T-helper 2 cell (primary cell): ENCODE measurements at places on chromosomes 3 and 15.

- DNase-seq = no peak
These were observed 71.0 kb upstream of the ARHGEF26 start for GRCh38 chr3:154050216-154050615.

DNA sequence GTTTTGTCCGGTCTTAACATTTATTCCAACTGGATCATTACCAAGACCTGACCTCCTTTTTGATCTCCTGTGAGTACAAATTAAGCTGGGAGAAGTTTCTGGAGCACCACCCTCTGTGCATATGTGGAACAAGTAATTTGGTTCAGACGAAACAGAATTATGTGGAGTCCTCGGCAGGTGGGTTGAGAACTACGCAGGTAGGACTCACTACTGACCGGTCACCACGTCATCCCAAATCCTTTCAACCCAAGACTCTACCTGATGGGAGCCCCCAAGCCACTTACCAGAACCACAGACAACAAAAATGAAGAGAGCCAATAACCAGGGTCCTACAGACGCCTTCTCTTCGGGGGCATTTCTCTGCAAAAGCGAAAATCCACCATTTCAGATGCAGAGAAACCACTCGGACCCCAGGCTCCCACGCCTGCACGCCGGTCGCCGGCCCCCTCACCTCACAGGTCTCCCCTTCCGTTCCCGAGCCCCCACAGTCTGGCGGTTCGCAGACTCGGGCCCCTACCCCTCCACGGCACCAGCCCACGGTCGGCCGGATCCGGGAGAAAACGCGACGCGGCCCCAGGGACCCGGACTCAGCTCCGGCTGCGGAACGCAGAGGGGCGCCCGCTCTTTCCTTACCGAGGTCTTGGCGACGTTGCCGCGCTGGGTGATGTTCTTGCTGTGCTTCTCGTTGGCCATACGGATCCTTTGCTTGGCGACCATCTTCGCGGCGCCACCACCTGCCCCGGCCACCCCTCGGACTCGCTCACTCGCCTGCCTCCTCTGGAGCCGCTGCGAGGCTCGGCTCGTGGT, 674 bp downstream of the SERP1 start:
- peak; percentile 6 for DNase-seq

DNA sequence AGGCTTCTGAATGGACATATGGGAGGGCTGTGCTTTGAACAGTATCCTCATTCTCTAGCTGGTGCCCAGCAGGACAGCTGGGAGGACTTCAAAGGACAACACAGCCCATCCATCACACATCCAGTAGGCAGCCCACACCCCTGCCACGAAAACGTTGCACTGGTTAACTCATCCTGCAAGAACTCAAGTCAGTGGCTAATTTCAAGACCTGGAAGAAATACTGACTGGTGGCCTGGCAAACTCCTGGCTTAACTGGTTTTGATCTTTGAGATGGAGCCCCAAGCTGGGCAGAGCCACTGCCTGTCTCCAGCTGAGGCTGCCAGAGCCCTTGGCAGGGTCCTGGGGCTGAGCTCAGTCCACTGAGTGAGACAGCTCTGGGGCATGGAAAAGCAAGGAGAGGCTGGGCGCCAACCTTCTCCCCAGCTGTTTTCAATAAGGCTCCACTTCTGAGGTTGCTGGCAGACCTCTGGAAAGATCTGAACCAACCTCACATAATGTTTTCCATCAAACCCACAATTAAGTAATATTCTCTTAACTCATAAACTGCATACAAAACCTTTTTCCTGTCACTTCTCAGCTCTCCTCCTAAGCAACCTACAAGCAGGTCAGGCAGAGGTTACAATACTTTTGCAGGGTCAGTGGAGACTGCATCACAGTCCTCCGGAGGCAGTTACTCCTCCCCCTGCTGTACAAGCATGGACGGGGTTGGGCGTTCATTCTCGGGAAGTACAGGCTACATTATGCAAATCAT, 110.3 kb downstream of the MYLK start:
- DNase-seq = no peak

DNA sequence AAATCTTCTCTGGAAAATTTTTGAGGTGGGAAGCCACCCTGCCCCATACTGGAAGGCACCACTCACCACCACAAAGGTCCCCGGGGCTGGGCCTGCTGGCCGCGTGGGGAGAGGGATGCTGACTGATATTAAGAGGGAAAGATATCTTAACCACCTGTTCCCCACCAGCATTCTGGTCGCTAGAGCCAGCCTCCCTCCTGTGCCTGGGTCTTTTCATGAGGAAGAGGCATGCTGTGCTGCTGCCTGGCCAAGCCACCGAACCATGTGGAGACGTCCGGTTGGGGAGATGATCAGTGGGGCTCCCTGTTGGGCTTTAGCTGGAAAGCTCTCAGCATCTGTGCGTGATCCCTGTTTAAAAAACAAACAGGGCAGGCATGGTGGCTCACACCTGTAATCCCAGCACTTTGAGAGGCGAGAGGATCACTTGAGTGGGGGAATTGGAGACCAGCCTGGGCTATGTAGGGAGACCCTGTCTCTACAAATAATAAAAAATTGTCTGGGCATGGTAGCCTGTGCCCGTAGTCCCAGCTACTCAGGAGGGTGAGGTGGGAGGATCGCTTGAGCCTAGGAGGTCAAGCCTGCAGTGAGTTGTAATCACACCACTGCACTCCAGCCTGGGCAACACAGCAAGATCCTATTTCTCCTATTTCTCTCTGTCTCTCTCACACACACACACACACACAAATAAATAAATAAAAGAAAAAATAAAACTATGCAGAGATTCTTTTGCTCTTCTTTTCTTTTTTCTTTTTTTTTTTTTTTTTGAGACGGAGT, 1.0 kb downstream of the KLHL18 start:
- DNase-seq = no peak

GRCh38 chr3:188257384-188258026, 103.5 kb downstream of the LPP start:
- DNase-seq = no peak

- no peak for DNase-seq
These were observed 1.1 kb downstream of the GORASP1 start for GRCh38 chr3:39106281-39106811.

DNA sequence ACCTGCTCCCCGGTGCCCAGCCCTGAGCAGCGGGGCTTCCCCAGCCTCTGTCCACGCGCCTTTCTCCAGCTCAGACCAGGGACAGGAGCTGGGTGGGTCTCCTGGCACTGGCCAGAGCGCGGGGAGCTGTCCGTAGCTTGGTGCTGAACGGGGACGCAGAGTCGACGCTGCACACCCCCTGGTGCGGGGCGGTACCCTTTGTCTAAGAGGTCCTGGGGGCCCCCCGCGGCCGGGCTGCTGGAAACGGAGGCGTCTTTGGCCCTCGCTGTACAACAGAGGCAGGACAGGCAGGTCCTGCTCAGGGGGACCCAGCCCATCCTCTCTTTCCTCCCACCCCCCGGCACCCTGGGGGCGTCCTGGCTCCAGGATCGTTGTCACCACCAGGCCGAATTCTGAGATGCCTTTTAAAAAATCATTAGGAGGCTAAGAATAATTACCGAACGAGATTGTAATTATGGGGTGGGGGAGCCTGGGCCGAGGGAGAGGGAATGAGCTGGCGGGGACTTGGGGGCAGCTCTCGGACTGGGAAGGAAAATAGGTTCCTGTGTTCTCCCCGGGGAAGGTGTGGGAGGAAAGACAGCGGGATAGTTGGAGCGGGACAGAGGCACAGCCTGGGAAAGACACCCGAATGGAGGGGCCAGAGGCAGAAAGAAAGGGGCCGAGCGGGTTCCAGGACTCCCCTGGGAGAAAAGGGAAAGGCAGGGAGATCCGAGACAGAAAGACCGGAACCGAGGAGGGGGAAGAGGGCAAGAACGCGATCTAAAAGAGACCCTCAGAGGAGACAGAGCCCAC, 4.1 kb upstream of the SKOR1 start:
- DNase-seq = no peak

DNA sequence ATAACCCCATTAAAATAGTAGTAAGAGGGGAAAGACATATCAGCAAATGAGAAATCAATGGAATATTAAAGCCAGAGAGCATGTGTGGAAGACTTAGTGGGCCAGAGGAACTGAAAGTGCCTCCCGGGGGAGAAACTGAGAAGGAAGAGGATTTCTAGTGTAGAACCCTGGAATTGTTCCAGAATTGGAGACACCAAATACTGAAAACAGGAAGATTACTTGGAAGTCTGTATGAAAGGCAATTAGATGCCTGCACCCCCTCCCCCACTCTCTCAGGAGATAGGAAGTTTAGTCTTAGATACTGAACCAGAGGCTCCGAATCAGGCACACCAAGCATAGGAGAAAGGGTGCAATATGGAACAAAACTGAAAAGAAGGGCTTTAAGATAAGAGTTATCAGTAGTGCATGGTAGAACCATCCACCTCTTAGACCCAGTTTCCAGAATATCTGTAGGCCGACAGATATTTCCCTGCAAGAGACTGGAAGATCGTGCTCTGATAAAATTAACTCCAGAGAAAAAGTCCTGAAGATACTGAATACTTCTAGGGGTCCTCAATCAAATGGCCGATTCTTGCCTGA, 32.4 kb downstream of the KLHL18 start:
- DNase-seq = no peak

DNA sequence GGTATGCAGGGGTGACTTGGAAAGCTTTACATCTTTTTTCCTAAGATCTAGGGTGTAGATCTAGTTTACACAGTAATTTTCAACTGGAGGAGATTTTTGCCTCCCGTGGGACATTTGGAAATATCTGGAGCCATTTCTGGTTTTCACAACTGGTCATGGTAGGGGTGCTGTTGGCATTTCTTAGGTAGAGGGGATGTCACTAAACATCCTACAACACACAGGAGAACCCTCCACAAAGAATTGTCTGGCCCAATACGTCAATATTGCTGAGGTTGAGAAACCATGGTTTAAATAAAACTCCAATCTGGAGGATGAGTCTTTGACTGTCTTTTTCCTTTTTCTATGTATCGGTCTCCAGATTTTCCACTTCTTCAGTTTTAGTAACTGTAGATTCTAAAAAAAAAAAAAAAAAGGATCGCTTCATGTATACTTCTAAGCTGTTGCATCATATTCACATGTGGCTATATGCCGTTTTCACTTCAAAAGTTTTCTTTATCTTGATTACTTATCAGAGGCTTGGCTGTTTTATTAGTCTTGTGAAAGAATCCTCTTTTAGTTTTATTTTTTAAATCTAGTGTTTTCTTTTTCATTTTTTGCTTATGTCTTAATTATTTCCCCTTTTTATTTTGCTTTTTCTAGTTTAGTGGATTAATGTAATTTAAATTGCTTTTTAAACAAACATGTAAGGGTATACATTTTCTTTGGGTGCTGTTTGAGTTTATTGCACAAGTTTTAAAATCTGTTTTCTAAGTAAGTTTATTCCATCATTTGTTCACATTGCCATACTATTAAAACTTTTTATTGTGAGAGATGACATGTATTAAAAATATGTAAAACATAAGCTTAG, 21.2 kb downstream of the UBE2Q2 start:
- no peak for DNase-seq

DNA sequence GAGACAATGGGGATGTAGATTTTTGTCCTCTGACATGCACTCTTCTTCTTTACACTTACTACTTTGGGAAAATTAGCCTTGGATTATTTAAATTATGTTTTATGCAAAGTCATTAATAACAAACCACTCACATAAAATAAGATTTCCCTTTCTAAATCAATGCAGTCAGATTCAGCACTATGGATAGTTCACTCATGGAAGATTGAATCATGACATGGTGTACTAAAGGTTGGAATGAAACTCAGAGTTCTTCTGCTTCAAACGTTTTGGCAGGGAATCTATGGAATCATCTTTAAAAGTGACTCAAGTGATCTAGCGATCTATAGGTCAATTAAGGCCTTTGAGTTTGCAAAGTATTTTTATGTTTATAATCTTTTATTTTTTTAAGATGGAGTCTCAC, 154.3 kb downstream of the KCNMB2 start:
- no peak for DNase-seq
